Omental fat pad (tissue), 4 donors: ENCODE measurements at places on chromosomes 7 and 10.
A peak's percentile ranks its signal among the peaks of the same experiment; 100 is the strongest.

DNA sequence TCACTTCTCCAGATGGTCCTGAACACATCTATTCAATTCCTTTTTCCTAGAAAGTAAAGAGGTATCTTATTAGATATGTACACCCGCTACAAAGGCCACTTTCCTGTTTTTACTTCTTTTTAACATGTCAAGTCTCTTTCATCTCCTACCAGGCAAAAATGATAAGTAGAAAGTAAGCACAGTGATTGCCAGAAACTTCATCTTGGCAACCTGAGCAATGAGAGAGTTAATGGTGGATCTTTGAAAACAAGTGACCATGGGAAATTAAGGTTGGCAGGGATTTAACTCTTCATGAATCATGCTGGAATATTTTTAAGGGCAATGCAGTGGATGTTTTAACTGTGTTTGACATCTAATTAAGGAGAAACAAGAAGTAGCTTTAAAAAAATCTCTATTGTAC, 2.7 kb downstream of the SEMA3A start:
- no peak for DNase-seq

DNA sequence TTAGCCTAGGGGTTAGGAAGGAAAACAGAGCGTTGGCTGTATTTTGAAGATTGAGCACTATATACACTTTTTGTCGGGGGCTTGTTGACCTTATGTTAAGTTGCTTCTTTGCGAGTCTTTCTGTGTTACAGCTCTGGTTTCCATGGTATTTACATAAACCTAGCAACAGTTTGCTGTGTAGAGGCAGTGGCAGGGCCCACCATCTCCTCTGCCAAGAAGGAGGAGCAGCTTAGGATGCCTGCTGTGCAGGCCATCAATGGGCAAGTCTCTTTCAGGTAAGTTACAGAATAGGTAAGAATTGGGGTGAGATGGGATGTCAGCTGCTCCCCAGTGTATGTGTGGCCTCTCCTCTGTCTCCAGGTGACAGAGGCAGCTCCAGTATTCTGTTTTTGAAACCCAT, 485.5 kb downstream of the LRMDA start:
- DNase-seq = no peak

DNA sequence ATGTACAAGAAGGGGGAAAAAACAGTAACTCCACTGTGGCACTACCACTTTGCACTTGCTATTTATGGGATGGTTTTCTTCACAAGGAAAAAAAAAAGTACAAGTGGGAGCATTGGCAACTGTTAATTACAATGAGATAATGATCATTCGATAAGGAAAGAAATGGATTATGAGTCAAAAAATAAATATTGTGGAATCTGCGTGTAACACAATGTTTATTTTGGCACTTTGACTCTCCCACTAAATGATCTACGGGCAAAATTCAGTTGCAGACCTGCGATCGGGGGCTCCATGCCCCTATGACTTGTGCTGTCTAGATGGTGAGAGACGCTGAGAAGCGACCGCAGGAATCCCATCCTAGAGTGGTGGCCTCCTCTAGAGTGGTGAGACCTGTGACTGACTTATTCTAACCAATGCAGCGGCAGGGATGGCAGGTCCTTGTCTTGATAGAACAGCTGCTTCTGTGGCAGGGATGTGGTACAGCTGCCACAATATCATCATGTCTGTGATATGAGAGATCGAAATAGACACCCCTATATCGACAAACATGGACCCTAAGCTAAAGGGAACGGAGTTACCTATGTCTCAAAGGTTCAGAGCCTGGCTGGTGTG, 345.0 kb upstream of the KLF6 start:
- no peak for DNase-seq

DNA sequence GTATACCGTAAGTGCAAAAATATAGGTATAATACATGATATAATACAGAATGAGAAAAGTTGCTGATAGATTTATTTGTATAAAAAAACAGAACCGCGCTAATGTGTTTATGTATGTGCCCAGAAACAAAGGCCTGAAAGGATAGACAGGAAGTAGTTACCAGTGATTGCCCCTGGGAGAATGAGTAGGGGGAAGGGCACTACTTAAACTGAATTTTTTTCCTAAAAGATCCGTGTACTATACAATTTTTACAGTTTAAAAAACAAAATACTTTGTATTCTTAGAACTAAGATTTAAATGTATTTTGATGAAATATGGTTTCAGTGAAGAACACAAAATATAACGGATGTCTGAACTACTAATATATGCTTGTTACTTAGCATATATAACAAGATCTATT, 2.9 kb downstream of the IPMK start:
- no peak for DNase-seq

DNA sequence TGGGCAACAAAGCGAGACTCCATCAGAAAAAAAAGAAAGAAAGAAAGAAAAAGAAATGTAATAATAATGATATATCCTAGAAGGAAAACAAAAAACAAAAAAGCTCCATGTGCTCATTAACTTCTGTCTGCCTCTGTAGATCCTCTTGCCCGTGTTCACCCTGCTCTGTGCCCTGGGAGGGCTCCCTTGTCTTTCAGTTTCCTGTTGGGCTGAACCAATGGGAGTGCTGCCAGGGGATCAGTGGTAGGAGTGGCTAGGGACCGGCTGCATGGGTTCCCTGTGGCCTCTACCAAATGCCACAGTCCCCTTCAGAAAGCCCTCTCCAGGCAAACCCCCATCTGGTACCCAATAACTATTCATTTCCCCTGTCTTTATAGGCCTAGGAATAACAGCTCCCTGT, 51.8 kb upstream of the PARD3 start:
- no peak for DNase-seq

DNA sequence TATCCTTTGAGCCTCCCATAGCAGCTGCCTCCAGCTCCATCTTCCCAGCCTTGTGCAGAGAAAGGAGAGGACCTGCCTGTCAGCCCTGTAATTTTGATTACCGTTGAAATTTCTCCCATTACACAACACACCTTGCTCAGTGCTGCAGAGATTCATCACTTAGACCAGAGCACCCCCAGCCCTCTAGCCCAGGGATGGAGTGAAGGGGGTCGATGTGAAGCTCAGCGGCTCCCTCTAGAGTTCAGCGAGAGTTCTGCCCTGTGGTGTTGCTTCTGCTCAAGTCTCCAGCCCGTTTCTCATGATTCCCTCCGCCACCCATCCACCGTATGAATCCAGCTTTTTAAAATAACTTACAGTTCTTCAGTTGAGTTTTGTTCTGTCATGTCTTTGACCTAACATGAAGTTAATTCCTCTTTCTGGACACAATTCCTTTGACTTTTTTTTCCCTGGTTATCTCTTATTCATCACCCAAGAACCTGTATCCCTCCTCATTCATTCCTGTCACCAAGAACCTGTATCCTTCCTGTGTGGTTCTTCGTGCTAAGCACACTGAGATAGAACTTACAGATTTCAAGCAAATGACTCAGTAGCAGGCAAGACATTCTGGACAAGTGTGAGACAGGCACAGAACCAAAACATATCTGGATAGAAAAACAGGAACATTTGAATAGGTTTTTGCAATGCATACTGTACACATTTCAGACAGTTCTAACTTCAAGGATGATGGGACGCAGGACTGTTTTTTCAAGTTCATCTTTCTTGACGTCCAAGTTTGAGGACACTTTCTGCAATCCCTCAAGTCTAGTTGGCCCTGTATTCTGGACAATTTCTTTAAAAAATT, 35.0 kb upstream of the ZNF32 start:
- DNase-seq = no peak

DNA sequence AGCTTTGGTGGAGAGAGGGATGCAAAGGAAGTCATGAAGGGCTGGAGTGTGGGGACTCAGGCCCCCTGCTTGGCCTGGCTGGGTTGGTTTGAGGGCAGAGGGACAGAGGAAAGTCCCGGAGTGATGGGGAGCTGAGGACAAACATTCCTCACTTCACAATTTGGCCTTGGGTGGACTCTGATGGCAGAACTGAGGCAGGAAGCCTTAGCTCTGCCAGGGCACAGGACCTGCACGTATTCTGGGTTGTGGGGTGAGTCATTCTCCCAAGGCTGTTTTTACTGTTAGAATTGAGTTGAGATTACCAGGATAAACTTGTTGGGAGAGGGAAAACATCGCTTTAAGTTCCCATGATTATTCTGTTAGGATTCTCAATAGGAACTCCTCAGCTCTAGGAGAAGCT, 2.6 kb downstream of the GOLGA7B start:
- DNase-seq = no peak

DNA sequence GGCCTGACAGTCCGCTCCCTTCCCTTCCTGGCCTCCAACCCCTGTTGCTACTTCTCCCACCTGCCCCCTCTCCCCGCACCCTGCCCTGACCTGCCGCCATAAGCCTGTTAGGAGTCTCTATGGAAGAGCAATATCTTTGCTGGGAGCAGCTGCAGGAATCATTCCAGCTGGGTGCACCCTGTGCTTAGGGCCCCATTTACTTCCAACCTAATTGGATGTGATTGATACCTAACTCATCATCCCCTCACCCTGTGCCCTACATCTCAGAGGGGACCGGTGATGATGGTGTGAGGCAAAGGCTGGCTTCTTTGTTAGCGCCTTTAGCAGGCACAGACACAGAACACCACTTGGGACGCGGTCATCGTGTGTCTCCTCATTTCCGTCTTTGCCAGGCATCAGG, 80.0 kb upstream of the FAM180A start:
- DNase-seq = no peak

DNA sequence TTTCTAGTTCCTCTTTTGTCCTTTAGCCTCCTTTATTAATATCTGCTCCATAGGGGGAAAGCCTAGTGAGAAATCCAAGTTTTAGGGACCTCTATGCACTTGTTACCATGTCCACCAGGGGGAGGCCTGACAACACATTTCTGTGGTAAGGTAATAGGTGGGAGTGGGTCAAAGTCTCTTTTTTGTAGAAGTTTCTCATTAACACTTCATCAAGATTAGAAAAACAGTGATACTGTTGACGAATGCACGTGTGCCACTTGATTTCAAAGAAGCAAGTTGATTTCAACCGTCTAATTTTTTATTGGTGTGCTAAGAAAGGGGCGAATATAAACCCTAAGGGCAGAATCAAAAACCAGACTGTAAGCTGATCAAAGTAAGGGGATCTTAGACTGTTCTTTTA, 30.6 kb downstream of the CISD1 start:
- DNase-seq = peak; percentile 51

- no peak for DNase-seq
These were observed 36.9 kb upstream of the GNAI1 start for GRCh38 chr7:80097756-80098155.

DNA sequence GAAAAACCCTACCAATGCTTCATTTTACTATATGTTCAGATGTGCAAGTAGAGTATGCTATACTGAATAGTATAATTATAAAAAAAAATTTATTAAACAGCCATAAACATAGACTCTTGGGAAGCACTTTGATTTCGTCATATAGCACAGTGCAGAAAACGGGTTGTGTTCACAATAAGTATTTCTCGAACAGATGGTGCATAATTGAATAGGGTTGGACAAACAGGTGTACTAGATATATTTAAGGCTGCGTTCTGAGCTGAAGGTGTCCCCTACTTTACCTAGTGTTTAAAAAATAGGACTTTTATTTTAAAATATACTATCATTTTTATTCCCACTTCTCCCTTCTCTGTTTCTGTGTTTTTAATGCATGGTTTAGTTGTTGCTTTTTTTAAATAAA, 841.5 kb downstream of the ANKRD7 start:
- DNase-seq = no peak

DNA sequence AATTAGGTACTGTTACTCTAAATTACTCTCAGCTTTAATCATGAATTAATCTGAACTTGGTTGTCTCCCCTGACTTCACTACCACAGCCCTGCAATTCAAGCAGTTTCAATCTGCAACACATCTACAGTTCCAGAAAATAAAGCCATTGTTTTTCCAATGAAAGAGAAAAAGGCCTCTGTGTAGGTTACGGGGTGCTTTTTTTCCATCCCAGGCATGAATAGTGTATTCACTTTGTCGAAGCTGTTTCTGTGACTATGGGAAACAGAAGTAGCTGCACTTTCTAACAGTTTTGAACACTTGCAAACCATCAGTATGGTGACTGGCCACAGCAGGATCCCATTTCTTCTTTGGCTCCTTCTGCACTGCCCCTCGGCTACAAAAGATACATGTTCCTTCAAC, 460.2 kb downstream of the GRM8 start:
- DNase-seq = no peak

DNA sequence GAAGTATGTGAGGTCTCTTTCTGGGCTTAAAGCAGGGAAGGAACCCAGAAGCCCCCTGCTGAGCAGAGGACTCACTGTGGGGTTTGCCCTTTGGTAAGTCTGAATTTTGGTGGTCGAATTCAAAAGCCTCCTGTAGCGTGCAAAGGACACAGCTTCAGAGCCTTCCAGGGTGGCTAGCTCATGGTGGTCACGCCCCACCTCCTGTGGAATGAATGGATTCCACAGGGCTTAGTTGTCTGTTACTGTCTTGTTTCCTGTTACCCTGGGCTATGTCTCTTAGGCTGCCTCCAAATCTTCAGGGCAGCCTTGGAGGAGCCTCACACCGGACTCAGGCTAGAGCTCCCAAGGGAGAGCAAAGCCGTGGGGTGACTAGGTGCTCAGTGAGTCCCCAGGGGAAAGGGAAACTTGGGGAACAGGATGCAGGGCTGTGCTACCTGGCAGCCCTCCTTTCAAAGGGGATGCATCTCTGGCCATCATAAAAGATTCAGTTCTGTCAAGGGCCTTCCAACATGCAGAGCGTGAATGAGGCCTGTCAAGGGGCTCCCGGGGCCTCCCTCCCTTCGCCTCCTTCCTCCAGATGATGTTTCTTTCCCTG, 211.7 kb downstream of the CCSER2 start:
- no peak for DNase-seq

DNA sequence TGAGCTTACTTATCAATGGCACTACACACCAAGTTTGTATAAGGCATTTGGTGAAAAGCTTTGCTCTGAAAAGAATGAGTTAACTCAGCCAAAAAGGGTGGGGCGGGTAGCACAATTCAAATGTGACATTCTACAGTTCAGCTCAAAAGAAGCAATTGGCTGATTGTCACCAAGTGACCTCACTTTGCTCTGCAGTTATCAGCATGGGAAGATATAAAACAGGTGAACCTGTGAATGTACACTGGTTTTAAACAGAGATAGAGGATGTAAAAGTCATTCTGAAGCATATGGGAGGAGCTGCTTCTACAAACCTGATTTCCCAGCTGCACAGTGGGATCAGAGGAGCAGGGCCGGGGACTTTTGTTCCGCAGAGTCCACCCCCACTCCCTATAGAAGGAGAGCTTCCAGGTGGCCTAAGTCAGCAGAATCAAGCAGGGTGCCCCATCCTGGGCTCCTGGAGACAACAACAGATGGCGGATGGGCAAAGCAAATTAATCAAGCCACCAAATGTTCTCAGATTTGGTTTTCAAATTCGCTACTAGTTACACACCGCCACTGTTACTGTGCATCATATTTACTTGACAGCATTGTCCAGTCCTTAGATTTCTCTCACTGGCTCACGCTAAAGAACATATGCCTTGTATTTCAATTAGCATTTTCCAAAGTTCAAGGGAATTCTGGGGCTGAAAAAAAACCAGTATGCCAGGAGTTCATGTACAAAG, 27.5 kb upstream of the NPVF start:
- no peak for DNase-seq

DNA sequence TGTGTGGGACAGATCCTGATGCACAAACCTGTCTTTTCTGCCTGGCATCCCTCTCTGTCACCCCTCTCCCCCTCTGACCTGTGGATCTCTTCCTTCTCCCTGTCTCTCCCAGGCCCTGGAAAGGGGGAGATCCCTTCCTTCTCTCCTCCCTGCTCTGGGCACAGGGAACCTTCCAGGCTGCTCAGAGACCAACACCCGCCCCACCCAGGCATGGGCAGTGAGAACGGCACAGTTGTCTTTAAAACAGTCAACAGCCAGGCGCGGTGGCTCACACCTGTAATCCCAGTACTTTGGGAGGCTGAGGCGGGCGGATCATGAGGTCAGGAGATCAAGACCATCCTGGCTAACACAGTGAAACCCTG, 34.7 kb downstream of the KCNH2 start:
- no peak for DNase-seq

GRCh38 chr7:39670934-39671333, 47.6 kb downstream of the RALA start:
- no peak for DNase-seq
